MG63 (cell line): ENCODE measurements at places on chromosomes 5 and 9.

- DNase-seq: no peak
Measured at GRCh38 chr9:7387840-7388239, 411.7 kb downstream of the DMAC1 start.

DNA sequence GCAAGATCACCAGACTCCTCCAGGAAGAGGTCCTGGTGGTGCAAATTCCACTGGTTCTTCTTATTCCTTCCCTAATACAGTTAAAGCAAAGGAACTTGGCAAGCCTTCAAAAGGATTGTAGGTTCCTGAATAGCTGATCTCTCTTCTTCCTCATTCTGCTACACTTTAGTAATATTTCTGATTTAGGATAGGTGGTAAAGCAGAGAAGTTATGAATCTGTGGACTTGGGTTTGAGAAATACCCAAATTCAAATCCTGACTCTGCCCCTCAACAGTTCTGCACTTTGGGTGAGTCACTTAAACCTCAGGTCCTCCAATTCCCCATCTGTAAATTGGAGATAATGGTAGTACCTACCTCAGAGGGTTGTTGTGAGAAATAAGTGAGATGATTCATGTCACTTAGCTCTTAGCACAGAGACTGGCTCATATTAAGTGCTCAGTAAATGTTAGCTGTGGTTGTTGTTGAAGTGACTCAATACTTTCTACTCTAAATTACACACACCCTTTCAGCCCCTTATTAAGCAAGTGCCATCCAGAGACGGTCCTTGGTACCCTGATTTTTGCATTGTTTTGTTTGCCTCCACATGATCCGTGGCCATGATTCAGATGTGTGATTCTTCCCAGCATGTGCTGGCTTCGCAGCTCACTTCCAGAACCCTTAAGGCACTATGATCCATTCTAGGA, 5.2 kb downstream of the SH3RF2 start:
- DNase-seq: peak; percentile 39

- DNase-seq: no peak
Measured at GRCh38 chr5:110112348-110112747, 422.6 kb downstream of the MAN2A1 start.

GRCh38 chr5:135398855-135399793, at the start of gene MACROH2A1:
Gene MACROH2A1 (minus strand): TSS chr5:135399231. CDS start chr5:135389093, 10,138 bp downstream.
- DNase-seq: peak; percentile 94

DNA sequence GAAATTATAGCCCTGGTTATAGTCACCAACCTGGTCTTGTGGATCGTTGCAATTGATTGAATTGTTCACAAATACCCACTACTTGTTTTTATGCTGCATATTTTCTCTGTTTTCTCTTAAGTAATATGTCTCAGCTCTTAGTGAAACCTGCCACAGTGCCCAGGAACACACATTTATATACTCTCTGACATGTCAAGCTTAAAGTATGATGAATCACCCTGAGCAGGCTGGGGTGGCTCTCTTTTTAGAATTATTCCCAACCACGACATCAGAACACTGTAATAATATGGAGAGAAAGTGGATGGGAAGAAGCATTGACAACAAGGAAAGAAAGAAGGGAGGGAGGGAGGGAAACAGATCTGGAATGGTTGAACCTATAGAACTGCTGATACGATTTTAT, 72.8 kb upstream of the ZNF608 start:
- DNase-seq: no peak

DNA sequence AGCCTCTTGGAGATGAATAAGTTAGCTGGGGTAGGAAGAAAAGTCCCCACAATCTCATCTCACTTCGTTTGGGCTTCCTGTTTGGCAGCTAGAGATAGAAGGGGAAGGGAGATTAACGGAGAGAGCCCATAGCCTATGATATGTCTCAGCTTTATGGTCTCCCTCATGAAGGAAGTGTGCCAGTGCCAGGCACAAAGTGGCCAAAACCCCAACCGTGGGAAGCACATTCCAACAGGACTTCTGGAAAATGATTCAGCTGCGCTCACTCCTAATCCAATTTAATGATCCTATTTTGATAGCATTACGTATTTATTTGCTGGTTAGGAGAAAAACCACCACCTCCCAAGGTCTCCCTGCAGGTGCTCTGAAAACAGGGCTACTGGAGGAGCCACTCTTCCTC, 303.1 kb upstream of the CLINT1 start:
- peak; percentile 63 for DNase-seq

DNA sequence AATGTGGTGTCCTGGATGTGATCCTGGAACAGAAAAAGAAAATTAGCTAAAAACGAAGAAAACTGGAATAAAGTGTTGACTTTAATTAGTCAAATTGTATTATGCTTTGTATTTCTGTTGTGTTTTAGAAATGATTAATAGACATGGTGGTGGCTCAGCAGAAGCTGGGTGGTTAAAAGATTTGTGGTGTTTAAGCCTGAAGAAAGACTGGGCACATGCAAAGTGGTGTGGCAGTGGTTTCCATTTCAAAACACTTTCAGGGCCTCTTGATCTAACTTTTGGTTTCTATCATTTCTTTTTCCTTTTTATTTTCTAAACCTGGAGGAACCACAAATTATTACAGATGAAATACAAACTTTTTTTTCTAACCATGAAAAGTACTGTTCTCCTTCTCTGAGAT, 44.1 kb downstream of the ADGRV1 start:
- no peak for DNase-seq

GRCh38 chr9:14327036-14327435, 13.1 kb upstream of the NFIB start:
- DNase-seq: peak; percentile 77

GRCh38 chr5:40034441-40034840, 609.7 kb upstream of the DAB2 start:
- no peak for DNase-seq
